Stimulated activated naive CD4-positive, alpha-beta T cell treated with Interleukin-2 at 50 U/mL for 16 hours (primary cell): ENCODE measurements at places on chromosomes 12 and 14.

- no peak for DNase-seq
Observed at GRCh38 chr12:112711507-112711906, 80.0 kb upstream of the RPH3A start.

DNA sequence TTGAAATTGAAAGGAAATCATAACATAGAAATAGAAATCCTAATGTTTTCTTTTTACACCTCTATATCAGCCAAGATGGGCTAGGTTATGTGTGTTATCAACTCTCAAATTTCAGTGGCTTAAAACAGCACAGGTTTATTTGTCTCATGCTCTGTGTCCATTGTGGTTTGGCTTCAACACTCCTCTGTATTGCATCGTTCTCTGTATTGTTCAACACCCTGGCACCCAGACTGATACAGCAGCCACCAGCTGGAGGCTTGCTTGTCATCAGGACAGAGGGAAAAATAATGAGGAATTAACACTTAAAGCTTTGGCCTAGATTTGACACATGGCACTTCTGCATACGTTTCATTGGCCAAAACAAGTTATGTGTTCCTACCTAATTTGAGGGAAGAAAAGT, 234.2 kb upstream of the ARHGAP5 start:
- no peak for DNase-seq

GRCh38 chr12:2739832-2740641, 54.7 kb upstream of the FKBP4 start:
- no peak for DNase-seq

DNA sequence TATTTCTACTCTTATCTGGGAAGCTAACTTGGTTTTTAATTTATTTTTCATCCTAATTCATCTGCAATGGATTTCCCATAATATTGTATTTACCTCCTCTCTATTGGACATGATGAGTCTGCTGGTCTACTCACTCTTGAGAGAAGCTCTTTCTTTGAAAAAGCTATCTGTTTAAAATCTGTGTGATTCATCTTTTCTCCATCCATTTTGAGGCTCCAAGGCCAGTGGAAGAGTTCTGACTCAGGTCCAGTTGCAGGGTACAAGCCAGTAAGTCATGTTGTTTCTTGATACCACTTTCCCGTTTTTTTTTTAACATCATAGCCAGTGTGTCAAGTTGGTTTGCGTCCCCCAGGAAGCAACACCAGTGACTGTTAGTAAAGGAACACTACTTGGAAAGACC, 160.3 kb upstream of the BMP4 start:
- DNase-seq, result no peak

- no peak for DNase-seq
Observed at GRCh38 chr12:76967181-76967885, 88.5 kb upstream of the CSRP2 start.

- peak; percentile 40 for DNase-seq
Observed at GRCh38 chr12:55974308-55974730, 441 bp downstream of the RAB5B start.

DNA sequence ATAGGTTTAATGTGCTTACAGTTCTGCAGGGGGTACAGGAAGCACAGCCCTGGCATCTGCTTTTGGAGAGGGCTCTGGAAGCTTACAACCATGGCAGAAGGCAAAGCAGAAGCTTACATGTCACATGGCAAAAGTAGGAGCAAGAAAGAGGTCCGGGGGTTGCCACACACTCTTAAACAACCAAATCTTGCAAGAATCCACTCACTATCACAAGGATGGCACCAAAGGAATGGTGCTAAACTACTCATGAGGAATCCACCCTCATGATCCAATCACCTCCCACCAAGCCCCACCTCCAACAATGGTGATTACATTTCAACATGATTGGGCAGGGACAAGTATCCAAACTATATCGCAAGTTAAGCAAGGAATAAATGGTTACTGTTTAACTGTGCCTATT, 255.8 kb upstream of the AVPR1A start:
- DNase-seq, result no peak

- no peak for DNase-seq
Observed at GRCh38 chr14:77950371-77951063, 150.6 kb downstream of the ADCK1 start.

DNA sequence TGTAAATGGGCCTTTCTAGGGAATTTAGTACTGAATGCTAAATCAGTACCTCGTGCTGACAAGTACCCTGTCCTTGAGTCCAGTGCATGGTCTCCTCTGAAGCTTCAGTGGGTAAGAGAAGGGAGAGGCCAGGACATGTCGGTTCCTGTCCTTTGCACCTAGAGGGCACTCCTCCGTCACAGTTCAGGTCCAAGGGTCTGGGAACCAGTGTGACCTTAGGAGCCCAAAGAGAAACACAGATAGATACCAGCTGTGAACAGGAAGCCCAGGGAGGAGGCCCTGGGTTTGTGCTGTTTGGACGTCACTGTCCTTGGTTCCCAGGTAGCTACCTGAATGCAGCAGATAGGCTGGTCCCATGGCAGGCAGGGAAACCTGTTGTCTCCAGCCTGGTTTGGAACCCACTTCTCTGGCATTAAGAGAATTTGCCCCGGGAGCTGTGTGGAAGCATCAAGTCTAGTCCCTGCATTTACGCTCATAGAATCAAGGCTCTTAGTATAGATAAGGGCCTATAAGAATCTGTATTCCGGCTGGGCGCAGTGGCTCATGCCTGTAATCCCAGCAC, 3.9 kb upstream of the FGF23 start:
- no peak for DNase-seq
